ENCODE measurements at places on chromosomes 12 and 14.

- DNase-seq = no peak
Observed at GRCh38 chr14:89033756-89034155, 209.3 kb downstream of the TTC8 start.

GRCh38 chr12:11652351-11653040 is 3.0 kb downstream of the ETV6 start:
- no peak for DNase-seq

DNA sequence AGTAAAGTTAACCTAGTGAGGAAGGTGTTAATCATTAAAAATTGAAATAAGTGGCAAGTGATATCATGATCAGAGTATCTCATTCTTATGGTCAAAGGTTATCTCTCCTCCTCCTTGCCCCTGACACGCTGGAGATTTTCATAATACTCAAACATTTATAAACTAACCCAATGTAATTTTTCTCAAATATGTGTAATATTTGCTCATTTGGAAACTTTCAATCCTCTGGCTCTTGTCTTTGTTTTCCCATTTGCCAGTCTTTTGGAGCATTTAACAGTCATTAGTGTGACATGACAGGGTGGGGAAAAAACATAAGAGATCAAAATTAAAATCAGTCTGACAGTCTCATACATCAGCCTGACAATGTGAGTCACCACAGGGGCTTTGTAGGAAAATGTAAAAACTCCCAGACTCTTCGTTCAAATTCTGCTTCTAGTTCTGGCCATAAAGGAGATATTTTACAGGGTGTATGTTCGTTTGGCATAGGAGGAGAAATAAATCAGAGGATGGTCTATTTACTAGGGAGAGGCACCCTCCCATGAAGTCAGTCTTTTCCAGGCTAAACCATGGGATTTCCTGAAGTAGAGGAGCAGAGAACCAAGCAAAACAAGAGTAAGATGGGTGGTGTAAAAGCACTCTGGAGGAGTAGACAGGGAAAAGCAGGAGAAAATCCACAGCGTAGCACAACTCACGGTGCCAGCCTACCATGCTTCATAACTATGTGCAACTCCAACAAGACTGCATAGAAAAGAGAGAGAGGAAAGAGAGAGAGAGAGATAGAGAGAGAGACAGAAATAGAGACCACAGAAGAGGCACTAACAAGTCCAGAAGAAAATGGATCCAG is 369.2 kb upstream of the PDE3A start:
- no peak for DNase-seq

- DNase-seq = no peak
Observed at GRCh38 chr12:122003651-122004611, 17.8 kb upstream of the BCL7A start.

GRCh38 chr14:60653701-60654161 is 4.5 kb upstream of the SIX1 start:
- DNase-seq = no peak

DNA sequence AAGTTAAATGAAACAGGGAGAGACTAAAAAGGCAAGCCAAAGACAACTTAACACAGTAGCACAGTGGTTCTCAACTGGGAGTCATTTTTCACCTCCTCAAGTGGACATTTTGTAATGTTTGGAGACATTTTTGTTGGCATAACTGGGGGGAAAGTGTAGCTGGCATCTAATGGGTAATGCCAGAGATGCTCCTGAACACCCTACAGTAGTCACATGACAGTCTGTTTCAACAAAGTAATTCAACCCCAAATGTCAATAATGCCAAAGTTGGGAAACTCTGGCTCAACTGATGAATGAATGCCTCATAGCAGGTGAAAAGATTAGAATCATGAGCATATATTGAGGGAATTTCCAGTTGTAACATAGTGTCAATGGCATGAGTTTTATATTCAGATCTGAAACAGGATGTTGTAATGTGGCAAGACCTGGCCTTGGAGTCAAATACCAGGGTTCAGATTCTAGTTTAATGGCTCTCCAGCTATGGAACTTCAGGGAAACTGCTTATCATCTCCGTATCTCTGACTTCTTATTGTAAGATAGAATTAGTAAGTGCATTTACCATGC is 2.4 kb upstream of the OR4K5 start:
- DNase-seq = no peak

GRCh38 chr12:83141460-83141994 is 454.8 kb downstream of the TMTC2 start:
- no peak for DNase-seq

GRCh38 chr14:94079891-94080620 is 946 bp downstream of the DDX24 start:
- no peak for DNase-seq

DNA sequence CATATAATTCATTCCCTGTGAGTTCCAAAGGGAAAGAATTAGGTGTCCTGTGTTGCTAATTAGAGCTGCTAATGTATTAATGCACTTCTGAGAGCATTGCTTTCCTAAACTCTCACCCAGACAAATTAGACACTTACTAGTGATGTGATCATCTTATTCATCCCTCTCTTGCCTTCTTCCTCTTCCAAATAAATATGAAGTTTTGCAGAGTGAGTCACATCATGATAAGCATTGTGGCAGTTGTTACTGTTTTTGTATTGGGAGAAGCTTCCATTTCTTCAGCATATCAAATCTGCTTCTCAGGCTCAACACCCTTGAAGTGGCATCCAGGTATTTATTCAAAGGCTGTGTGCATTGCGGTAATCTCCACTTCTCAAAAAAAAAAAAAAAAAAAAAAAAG is 37.3 kb upstream of the E2F7 start:
- no peak for DNase-seq

GRCh38 chr14:69814397-69814796 is 17.4 kb upstream of the SLC10A1 start:
- DNase-seq = no peak

DNA sequence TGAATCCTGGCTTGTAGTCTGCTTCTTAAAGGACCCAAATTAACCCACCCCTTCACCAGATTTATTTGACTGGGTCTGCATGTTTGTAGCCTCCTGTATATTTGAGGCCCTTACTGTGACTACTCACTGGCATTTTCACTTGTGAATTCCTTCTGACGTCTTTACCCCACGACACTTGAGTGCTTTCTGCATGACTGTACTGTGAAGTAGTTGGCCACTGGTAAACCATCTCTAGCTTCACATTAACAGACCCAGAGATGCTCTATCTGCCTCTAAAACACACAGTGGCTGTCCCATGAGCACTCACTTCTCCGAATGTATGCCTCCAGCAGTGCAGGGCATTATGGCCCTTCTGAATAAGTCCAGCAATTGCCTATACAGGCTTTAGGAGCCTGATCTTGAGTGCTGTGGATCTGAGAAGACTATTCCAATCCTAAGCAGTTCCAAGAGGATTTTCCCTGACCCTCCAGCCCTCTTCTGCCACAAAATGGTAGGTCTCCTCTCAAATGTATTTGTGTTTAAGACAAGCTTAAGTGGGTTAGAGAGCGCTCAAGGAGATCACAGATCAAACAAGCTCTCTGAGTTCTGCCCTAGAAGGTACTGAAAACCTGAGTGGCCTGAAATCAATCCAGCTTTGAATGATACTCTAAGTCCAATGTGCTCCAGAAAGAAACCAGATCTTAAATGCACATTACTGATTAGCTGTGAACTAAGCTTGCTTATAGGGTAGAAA is 534.7 kb downstream of the RPS29 start:
- DNase-seq = no peak

DNA sequence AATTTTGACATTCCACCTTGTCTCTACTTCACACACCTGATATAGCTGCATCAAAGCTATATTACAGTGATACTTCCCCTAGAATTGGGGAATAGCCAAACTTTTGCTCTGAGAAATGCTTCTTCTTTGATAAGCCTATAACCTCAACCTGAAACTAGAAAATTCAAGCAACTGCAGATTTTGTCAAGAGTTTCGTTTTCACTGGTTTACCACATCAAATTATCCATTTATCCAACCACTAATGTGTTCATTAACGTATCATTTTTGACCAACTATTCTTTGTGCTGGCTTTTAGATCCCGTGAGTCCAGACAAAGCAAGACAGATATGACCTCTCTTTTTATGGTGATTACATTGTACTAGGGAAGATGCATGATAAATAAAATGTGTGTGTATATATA is 13.5 kb upstream of the TAS2R46 start:
- DNase-seq = no peak

DNA sequence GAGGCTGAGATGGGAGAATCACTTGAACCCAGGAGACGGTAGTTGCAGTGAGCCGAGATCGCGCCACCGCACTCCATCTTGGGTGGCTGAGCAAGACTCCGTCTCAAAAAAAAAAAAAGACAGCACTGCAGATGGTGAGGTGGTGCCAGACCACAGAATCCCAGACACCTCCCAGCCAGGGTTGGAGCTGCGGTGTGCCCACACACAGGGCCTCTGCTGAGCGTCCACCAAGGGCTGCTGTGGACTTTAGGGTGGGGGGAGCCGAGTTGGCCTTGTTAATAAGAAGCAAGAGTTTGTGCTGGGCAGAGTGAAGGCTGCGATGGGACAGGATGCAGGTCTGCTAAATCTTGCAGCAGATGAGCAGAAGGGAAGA is 14.2 kb downstream of the KMT5A start:
- no peak for DNase-seq

GRCh38 chr14:24063263-24063836 is 8.0 kb upstream of the CPNE6 start:
- no peak for DNase-seq

- DNase-seq = no peak
Observed at GRCh38 chr14:81162941-81163340, 57.8 kb downstream of the GTF2A1 start.

- DNase-seq = no peak
Observed at GRCh38 chr14:97415907-97416306, 618.7 kb downstream of the VRK1 start.

DNA sequence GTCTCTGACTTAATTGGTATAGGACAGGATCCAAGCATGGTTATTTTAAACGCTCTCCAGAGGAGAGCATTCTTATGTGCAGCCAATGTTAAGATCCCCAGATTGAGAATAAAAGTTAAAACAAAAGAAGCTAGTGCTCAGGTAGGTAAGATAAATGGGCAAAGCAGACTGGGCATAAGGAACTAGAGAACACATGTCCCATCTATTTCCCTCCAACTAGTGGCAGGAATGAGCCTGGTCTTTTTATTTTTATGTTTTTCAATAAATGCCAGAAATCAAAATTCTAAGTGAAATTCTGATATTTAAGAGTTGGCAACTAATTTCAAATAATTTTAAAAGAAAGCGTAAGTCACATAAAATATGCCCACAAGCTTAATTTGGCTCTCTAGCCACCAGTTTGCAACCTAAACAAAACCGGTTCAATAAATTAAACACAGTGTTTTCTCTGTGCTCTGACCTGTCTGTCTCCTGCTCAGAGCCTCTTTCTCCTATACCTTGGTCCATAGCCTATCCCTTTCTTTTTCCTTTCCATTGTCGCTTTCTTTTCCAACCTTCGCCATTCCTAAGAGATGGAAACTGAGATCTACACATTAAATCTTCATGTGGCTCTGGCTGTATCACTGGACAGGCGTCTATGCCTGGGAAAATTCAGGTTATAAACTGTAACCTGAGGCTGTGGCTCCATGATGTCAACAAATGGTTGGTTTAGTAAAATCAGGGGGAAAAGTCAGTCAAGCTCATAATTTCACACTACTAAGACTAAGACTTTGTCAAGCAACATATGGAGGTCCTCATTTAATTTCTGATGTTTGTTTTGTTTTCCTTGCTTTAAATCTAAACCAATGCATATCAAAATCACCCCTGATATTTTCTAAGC is 5.5 kb downstream of the SLC38A1 start:
- no peak for DNase-seq

DNA sequence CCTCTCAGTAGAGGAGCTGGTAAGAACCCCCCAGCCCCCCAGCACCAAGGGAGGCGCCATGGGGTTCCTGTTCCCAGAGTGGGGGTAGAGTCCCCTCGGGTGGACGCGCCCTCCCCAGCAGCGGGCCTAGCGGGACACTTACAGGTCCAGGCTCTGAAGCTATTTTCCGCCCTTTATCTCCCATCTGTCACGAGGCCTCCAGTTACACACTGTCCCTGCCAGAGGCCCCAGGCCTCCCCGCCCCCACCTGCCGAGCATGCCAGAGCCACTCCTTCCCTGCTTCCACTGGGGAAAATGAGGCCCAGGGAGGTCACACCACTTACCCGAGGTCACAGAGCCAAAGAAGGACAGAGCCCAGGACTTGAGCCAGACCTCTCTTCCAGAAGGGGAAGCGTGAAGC is 3.1 kb downstream of the C14orf180 start:
- no peak for DNase-seq

- no peak for DNase-seq
Observed at GRCh38 chr12:31796270-31796951, 67.6 kb upstream of the AMN1 start.

Measured in stimulated activated CD4-positive, alpha-beta T cell treated with anti-CD3 and anti-CD28 coated beads, Interleukin-12 subunit alpha, Interleukin-12 subunit beta, amount 100 ng/mL, for 24 hours (primary cell).